Activated naive CD4-positive, alpha-beta T cell (primary cell): ENCODE measurements at places on chromosomes 2 and 18.

- no peak for DNase-seq
Measured at GRCh38 chr2:75284345-75284744, 85.0 kb upstream of the TACR1 start.

DNA sequence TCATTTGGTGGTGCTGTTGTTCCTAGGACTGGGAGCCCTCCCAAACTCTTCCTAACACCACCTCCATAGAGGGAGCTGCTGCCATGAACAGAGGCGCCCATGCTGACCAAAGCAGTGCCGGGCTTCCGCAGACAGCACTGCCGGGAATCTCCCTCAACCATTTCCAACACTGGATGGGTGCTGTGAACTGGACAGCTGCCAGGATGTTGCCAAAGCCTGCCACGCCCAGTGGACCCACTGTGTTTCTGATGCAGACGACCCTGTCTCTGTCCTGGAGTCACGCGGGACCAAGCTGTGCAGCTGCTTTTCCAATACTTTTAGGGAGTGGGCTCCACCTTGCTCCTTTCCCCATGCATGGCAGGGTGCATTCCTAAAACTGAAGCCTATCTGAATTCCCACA is 16.9 kb upstream of the GNAL start:
- DNase-seq, result no peak

DNA sequence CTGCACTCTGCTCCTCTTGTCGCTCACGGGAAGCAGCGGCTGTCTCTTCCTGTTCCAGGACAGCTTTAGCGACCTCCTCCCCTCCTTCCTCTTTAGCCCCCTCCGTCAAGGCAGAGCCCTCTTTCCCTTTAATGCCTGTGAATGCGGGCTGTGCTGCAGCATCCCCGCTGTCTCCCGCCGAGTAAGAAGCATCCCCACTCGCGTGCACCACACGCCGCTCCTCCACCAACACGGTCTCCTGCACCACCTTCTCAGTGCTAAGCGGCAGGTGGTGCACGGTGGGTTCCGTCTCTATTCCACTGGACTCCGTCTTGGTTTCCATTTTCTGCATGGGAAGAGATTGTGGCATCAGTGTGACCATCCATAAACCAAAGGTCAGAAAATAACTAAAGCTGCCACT is 101.6 kb upstream of the ZBTB14 start:
- no peak for DNase-seq

- DNase-seq, result no peak
Measured at GRCh38 chr2:207083361-207084110, 82.2 kb downstream of the KLF7 start.

DNA sequence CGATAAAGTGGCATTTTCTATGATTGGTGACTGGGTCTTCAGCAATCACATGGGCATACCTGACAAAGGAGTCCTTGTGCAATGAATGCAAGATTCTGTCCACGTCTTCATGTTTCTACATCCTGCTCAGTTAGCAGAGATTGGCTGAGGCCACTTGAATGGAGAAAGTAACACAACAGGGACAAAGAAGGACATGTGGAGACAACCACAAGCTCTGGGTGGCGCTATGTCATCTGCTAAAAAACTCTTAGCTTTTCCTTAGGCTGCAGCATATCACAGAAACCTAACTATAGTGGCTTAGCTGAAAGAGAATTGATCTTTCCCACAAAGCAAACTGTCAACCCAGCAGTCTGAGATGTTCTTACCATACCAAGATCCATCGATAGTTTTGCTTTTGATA is 1109.7 kb downstream of the SOCS6 start:
- DNase-seq, result no peak

GRCh38 chr18:26685438-26686157 is 137.2 kb upstream of the KCTD1 start:
- no peak for DNase-seq

- no peak for DNase-seq
Measured at GRCh38 chr2:201362396-201362795, 5.3 kb upstream of the FLACC1 start.

GRCh38 chr2:47155091-47155876 is at the start of gene STPG4:
STPG4 (minus strand) TSS chr2:47155308; CDS start chr2:47155251, 57 bp downstream.
- DNase-seq, result no peak

GRCh38 chr2:22929998-22930397 is 455.0 kb upstream of the KLHL29 start:
- DNase-seq, result no peak

GRCh38 chr2:71575966-71576365 is 122.6 kb downstream of the DYSF start:
- DNase-seq, result no peak

- DNase-seq, result no peak
Measured at GRCh38 chr2:97754690-97755346, 41.4 kb downstream of the ZAP70 start.

DNA sequence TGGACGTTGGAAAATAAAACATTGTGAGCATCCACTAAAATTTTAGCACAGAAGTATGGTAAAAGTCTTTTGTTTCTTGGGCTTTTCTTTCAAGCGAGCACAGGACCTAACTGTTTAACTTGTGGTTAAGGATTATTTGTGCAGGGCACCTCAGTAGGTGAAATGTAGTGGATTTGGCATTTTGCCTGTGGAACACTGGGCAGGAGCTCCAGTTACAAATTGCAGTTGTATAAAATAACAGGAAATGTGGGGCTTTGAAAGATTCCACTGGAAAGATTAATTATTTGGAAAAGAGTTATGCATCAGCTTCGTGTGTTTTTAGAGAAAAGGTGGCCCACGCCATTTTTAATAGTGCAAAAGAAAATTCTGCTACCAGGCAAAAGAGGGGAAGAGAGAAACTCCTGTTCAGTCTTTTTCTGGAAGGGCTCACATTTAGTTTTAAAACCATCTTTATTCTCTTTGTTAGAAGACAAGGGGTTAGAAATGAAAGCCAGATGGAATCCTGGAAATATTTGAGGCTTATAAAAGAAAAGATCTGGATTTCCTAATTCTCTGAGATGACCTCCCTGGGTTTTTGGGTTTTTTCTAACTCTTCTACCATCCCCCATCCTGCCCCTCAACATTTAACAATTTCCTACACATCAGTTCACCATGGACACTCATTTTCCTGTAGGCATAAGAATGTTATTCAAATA is 144.3 kb upstream of the SERTAD2 start:
- no peak for DNase-seq

GRCh38 chr2:238320648-238321281 is 447 bp downstream of the TRAF3IP1 start:
- DNase-seq, result no peak

DNA sequence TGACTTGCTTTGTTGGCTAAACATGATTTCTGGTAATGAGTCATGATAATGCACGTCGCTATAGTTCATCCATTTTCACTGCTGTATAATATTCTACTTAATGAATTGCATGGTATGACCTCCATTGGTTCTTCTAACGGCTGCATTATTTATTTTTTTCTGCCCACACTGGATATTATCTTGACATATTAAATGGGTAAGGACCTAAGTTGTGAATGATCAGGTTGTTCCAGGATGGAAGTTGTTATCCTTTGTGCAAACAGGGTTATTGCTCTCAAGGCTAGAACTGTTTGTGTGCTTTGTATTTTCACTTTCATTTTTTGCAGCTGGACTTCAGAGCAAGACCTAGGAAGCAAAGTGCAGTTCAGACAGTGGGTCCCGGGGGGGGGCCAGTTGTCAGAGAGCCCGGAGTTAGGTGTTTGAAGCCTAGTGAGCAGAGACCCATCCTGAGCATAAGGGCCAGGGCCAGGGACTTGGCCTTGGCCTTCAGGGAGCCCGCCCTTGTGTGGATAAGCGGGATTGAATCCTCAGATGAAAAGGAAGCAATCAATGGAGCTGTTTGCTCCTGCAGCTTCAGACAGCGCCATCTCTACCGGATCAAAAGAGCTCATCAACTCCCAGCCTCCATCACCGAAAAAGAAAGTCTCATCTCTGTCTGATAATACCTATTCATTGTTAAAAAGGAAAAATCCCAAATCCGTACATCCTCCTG is 48.2 kb downstream of the AGAP1 start:
- no peak for DNase-seq
